Right hindlimb (tissue), 1 donor: ENCODE measurements at places on chromosomes 5 and 9.

GRCh38 chr5:97111004-97111403, 31.4 kb downstream of the LIX1 start:
- DNase-seq, result no peak

- DNase-seq, result no peak
Measured at GRCh38 chr9:98763986-98764745, 32.2 kb downstream of the ANKS6 start.

- DNase-seq, result no peak
Measured at GRCh38 chr5:109939116-109939682, 249.5 kb downstream of the MAN2A1 start.

GRCh38 chr5:68953231-68953874, 140.5 kb upstream of the SLC30A5 start:
- no peak for DNase-seq

GRCh38 chr5:120450910-120451309, 13.2 kb upstream of the PRR16 start:
- no peak for DNase-seq

- no peak for DNase-seq
Measured at GRCh38 chr5:81520769-81521168, 126.8 kb upstream of the ACOT12 start.

- peak; percentile 27 for DNase-seq
Measured at GRCh38 chr5:20041326-20042274, 53.6 kb upstream of the CDH18 start.

GRCh38 chr5:122114501-122114900, 14.8 kb upstream of the ZNF474 start:
- DNase-seq, result no peak

DNA sequence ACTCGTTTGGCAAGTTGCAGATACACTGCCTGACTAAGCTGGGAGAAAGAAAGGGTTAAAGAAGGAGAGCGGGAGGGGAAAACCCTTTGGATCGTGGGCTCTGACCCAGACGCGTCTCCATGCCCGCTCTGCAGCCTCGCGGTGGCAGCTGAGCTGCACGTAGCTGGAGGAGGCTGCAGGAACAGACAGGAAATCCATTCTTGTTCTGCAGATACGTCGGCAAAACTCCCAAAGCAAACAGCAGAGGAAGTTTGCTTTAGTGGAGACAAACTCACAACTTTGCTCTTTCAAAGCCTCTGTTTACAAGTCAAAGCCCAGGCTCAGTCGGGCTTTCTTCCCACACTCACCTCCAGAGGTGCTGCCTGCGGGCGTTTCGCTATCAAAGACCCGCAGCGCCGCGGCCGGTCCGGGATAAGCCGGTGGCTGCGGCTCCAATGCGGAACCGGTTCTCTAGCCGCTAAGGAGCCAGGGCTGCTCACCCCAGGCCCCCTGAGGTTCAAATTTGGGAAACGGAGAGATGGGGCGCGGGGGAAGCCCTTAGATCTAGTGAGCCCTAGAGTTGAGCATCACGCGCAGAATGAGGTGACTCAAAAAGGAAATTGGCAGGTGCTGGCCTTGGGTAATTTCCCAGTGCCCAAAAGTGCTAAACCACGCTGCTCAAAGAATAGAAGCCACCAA, 60.7 kb downstream of the MAT2B start:
- peak; percentile 30 for DNase-seq

DNA sequence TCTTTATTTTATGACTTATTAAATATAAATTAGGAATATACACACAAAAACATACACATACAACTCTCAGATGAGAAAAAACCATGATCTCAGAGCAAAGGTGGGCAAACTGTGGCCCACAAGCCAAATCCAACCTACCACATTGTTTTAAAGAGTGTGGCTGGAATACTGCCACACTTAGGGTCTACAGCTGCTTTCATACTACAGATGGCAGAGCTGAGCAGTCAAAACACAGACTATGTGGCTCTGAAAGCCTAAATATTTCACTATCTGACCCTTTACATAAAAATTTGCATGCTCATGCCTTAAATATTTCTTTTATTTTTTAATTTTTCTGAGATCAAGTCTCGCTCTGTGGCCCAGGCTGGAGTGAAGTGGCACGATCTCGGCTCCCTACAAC, 28.3 kb downstream of the LEAP2 start:
- DNase-seq, result no peak

GRCh38 chr9:7976856-7977255, 177.3 kb upstream of the DMAC1 start:
- DNase-seq, result no peak
